ENCODE measurements at places on chromosomes 11 and 22. TPM values are rescaled to one million over a fixed set of nuclear protein-coding genes. Genes with fewer than 3 reads are reported as not detected.

SLC5A12 gene
- not detected for total RNA-seq

OR8D4 gene
- total RNA-seq = not detected

LMNTD2 gene
- 0.90 TPM for total RNA-seq

PDGFB gene
- total RNA-seq = 47.0 TPM

PLA2G6 gene
- 1.5 TPM for total RNA-seq

OR52N4 gene
- not detected for total RNA-seq

KRTAP5-6 gene
- 0.13 TPM for total RNA-seq

PITPNM1 gene
- 6.3 TPM for total RNA-seq

VSIG10L2 gene
- not detected for total RNA-seq

TRPC6 gene
- 27.6 TPM for total RNA-seq

DNA sequence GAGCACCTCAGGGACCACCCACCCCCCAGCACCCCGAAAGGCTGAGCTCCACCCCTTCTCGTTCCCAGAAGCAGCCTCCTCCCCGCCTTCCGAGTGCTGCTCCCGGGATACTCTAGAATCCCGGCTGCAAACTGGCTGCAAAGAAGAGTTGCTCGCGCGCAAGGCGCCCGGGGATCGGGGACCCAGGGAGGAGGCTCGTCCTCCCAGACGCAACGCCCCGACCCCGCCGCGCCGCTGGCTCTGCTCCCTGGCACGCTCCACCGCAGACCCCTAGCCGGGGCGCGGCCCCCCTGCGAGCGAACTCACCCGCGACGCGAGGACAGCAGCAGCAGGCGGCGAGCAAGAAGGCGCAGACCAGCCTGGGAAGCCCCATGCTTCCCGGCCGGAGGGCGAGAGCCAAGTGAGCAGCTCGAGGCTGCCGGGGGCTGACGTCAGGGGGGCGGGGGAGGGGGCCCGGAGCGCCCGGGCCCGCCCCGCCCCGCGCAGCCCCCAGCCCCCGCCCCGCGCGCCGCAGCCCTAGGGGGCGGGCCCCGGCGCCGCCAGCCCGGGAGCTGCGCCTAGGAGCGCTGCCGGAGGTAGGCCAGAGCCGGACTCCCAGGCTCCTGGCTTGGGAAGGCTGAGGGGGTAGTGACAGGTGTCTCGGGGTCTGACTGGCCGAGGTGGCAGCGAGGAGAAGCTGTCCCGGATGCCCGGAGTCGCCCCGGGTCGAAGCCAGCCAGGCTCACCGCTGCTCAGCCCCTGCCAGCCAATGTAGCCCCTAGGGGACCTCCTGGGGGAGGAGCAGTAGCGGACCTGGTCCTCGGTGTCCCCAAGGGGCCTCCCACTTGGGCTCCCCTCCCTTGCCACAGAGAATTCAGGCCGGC lies at the start of gene MCAM:
Gene MCAM, minus strand, starts transcription at position 402 of the 863 bp plus-strand sequence. Its CDS starts 29 bp downstream, at position 373.
- no peak for DNase-seq

GRCh38 chr11:47233989-47234668 lies 14.5 kb downstream of the ACP2 start:
- no peak for DNase-seq

DNA sequence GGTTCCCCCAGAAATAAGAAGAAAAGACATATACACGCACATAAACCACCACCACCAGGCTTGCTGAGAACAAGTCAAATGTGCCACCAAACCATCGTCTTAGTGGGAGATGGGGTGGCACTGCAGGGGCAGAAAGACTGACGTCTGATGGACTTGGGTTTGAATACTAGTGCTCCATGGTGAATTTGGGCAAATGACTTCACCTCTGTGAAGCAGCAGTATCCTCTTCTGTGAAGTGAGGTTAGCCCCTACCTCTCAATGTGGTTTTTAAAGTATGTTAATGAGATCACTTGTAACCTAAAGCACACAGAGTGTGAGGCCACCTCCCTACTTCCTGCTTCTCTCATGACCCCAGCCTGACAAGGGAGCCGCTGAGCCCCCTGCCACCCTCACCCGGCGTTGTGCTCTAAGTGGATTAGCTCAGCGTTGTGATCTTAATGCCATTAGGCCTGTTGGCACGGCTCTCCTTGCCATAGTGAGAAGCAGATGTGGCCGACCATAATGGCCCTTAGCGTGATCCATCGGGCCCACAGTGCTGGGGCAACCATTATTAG lies 14.4 kb downstream of the ZBTB16 start:
- no peak for DNase-seq

DNA sequence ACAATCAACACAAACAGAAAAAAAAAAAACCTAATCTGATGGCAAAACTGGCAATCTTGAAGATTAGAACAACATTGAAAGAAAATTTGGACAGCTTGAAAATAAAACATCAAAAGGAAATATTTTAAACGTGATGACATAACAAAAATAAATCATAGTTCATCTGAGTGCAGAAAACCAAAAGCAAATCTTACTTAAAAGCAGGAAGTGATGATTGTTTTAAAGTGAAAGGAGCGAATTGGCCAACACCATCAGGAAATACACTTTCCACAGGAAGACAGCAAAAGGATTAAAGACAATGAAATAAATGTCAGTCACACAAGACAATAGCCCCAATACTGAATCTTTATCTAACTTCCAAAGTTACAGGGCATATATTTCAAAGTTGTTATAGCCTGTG lies 696.5 kb upstream of the CHORDC1 start:
- peak; percentile 69 for DNase-seq

GRCh38 chr11:30113326-30113898 lies 96.6 kb upstream of the KCNA4 start:
- DNase-seq = no peak

DNA sequence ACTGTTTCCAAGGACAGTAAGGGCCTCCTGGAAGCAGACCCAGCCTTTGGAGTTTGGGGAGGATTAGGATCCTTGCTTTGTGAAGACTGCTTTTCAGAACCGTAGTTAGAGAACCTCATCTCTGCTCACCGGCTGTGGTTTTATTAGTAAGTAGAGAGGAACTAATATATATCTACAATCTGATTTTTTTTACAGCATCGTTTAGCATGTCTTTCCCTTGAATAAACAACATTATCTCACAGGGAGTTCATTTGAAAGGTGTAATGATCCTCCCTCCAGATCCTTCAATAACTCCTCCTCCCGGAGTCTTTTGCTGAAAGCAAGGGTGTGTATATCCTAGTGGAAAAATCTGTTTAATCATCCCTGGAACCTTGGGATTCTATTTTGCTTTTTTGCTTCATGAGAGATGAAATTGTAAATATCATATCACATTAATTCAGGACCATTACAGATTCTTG lies 132.7 kb downstream of the DBX1 start:
- no peak for DNase-seq

DNA sequence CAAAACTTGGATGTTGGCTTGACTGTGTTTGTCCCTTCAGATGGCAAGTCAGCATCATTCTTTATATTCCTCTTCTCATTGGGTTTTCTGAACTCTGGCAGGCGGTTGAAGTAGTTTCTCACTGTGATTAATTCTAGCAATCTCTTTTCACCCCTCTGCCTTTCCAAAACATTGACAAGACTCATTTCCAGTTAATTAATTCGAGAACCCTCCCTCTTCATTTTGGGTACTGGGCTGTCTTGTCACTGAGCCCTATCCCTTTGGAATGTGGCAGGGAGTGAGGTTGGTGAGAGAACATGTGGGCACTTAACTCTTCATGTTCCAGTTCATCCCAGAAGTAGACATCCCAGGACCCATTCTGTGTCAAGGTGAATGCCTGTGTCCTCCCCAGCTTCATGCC lies 133.0 kb downstream of the WNT7B start:
- no peak for DNase-seq

DNA sequence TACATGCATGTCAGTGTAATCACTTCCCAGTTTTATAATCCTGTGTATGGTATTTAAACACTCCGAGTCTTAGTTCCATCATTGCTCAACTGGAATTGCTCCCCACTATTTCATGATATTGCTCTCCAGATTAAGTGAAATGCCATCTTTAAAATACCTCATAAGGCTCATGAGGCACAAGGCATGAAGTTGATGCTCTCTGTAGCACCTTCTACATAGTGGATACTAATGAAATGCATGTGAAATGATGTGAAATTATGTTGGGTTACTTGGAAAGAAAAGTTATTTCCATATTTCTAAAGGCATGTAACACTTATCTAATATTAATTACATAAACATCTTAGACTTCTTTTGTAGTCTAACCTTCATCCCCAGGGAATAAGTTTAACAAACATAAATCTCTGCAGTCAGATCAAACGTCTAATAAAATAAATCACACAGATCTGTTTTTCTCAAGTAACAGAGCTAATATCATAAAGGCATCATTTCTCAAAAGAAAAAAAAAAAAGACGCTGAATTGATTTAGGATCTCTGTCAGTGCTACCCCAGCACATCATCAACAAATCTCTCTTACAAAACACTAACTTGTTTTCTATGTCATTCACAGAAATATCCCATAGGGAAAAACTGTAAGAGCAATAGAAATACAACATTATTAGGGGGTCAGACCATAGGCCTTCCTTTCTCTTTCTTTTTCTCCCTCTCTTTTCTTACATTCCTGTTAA lies 736.0 kb upstream of the LRRC4C start:
- no peak for DNase-seq

GRCh38 chr11:18088966-18089365 lies 16.9 kb downstream of the SAAL1 start:
- DNase-seq = no peak

GRCh38 chr11:30735946-30736345 lies 149.8 kb upstream of the MPPED2 start:
- DNase-seq = no peak

DNA sequence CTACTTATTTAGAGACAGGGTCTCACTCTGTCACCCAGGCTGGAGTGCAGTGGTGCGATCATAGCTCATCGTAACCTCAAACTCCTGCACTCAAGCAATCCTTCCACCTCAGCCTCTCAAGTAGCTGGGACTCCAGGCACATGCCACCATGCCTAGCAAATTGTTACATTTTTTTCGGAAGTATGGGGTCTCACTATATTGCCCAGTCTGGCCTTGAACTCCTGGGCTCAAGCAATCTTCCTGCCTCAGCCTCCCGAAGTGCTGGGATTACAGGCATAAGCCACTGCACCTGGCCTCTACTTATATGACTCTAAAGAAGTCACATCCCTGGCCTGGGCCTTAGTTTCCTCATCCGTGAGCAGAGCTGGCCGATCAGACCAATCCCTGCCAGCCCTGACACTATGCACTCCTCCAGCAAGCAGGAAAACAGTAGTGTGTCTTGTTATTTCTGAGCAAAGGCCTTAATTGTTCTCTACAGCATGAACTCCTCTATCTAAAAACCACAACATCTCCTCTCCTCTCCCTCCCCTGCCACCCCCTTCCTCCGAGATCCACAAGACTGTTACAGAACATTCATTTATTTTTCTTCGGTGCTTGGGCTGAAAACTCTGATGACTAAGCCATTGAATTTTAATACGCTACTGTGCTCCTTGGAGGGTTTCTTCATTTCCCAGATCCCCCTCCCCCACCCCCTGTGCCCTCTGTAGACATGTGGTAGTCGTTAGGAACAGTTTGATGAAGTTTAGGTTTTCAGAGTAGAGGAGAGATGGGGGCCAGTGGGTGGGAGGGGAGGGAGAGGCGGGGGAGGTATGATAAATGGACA lies 91.5 kb downstream of the ABTB2 start:
- DNase-seq = no peak

- DNase-seq = no peak
Observed at GRCh38 chr22:49815641-49816091, 12.0 kb downstream of the BRD1 start.

GRCh38 chr11:3674189-3674588 lies 3.0 kb upstream of the CHRNA10 start:
- peak; percentile 69 for DNase-seq

GRCh38 chr22:17307566-17307965 lies 61.7 kb upstream of the CECR2 start:
- no peak for DNase-seq

- DNase-seq = no peak
Observed at GRCh38 chr11:45541693-45542434, 123.6 kb downstream of the CHST1 start.

- DNase-seq = no peak
Observed at GRCh38 chr11:115710426-115710825, 206.2 kb upstream of the CADM1 start.

DNA sequence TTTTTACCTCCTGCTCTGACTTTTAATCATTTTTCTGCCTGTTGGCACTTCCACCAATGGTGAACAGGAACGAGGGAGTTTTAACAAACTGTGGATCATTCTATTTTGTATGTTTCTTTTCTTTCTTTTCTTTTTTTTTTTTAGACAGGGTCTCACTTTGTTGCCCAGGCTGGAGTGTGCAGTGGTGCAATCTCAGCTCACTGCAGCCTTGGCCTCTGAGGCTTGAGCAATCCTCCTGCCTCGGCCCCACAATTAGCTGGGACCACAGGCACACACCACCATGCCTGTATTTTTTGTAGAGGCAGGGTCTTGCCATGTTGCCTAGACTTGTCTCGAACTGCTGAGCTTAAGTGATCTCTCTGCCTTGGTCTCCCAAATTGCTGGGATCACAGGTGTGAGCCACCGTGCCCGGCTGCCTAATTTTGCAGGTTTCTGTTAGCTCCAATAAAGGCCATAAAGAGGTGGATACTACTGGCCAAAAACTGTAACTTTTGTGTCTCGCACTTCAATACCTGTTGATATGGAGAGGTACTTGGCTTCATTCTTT lies 59.8 kb downstream of the SLC25A17 start:
- no peak for DNase-seq

DNA sequence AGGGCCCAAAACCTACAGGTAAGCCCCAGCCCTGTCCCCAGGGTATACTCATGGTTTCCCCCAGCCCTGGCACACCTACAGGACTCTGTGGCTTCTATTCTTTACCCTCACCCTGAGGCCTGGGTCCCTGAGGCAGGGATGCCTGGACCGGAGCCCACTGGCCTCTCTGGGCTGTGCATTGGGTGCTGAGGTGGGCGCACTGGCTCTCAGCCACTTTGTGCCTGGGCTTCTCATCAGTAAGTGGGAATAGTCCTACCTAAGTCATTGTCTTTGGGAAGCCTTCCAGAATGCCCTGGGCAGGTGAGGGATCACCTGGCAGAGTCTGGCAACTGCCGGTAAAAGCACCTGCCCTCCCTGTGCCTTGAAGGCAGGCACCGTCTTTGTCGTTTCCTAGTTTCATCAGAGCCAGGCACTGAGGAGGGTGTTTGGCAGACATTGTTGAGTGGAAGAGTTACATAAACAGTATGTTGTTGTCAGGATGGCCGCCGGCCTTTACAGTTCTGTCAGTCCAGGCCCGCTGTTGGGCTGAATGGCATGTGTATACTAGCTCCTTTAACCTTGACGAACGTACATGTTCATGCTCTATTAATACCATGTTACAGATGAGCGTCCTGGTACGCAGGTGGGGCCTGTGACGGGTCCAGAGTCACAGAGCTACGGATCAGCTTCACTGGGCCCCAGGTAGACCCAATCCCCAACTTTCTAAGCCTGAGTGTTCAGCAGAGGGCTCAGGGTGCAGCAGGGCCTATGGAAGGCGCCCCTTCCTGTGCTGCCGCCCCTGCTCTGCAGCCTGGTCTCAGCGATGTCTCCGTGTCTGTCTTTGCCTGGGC lies 23.0 kb downstream of the SHANK3 start:
- DNase-seq = no peak
